ENCODE measurements at places on chromosomes 16 and 17.

DNA sequence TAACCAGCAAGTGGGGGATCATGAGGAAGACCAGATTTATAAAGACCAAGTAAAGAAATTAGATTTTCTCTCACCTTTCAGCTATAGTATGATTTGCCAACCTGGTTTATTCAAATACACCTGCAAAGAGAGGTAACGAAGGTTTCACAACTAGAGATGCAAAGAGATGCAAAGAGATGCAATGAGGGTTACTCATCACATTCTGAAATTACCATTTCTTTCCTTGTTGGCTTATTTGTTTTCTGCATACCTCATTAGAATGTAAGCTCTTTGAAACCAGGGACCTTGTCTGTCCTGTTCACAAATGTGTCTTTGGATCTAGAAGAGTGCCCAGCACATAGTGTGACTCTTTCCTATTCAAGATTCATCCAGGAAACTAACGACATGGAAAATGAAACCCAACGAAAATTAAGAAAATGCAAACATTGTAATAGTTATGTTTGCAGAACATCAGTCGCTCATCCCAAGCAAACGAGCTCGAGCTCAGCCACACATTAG, 9.0 kb upstream of the LONP2 start:
- DNase-seq = no peak

GRCh38 chr17:16314189-16314588, 39.1 kb downstream of the CENPV start:
- DNase-seq = peak; percentile 29

GRCh38 chr17:35676441-35676840, 55.0 kb upstream of the RASL10B start:
- DNase-seq = no peak

GRCh38 chr16:87555647-87556046, 46.7 kb upstream of the JPH3 start:
- DNase-seq = no peak

DNA sequence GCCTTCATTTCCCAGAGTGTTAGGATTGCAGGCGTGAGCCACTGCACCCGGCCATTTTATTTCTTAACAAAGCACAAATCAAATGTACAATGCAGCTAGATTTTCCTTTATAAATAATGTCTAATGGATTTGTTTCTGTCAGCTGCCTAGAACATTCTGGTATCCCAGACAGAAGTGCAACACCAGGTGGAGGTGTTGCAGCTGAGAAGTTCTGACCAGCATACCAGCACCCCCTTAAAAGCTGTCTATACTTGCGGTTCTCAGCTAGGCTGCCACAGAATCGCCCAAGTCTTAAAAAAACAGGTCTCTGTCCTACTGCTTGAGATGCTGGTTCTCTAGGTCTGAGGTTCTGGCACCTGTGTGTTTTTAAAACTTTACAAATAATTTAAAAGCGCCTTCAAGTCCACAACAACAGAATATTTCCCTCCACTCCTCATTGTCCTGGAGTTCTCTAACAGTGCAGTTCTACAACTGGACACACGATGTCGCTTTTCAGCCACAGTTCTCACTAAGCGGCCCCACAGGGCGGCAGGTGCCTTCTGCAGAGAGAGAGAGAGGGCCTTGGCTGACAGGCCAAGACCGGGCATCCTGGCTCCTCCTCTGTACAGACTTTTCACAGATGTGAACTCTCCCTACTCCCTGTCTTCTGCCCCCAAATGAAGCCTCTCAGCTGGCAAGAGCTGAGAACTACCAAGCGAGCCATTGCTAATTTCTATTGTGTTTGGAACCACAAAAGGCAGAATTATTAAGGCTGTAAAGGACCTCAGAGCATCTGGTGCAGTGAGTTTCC, 32.6 kb upstream of the MEOX1 start:
- peak; percentile 87 for DNase-seq

DNA sequence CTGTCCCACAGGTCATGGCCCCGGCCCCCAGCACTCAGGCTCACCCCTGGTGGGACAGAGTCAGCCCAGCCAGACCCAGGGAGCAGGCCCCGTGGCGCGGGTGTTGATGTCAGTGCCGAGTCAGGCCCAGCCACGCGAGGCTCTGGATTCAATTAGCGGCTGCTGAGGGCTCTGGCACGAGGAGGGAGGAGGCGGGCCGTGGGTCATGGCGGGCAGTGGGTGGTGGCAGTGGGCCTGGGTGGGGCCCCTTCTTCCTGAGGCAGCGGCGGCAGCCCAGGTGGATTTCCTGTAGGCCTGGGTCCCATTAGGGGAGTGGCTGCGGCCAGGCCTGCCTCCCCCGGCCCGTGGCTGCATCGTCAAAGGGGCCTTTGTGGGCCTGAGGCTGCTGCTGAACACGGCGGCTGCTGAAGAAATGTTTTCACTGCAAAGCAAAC, 12.9 kb downstream of the VASN start:
- DNase-seq = no peak

DNA sequence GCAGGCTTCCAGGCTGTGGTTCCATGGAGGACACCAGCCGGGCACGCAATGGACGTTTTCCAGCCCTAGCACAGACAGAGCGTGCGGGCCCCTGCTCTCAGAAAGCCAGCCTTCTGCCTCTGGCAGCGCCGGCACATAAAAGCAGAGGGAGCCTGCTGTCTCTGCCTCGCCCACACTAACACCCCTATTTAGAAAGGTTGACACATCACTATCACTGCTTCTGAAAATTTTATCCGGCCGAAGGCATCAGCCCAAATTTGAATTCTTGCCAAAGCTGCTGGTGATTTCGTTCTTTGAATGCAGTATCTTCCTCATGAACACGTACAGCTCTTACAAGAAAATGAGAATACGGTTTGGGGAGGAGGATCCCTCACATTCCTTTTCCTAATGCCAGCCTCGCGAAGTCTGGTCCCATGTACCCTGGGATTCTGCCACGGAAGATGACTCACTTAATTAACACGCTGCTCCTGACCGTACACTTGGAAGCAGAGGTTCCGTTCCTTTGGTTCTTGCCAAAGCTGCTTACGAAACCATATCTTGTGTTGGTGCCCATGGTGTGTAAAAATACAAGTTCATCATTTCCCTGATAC, 1.3 kb upstream of the RAB11FIP3 start:
- DNase-seq = peak; percentile 98

GRCh38 chr16:58299757-58300349, 5.0 kb upstream of the PRSS54 start:
- DNase-seq = peak; percentile 25

DNA sequence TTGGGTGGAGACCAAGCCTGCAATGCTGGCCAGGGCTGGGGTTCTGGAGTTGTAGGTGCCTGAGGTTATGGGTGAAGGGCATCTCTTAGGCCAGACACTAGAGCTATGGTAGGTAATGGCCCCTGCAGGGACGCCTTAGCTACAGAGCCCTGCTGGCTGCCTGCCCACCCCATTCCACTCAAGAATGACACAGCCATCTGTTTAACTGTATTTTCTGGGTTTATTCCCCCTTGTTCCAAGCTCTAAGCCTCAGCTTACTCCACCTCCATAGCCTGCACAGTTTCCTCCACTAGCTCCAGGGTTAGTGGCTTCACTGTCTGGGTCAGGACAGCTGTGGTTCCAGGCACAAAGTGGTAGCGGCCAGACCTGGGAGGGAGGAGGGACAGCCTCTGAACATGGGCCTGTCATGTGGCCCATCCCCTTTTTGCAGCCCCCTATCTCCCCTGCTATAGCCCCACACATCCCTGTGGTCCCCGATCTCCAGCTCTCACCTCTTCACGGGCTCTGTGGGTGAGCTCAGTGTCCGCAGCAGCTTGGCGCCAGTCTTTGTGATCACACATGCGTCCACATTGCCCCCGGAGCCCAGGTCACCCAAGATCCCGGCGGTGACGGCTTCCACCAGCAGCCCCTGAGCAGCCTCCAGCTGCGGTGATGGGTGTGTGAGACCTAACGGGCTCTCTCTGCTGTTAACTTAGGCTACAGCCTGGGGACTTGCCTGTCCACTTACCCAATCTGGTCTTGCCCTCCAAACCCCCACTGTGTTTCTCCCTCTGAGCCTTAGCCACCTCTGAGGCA, 2.1 kb downstream of the PSMB10 start:
- peak; percentile 36 for DNase-seq

GRCh38 chr16:19109288-19109664, 4.5 kb upstream of the ITPRIPL2 start:
- DNase-seq = no peak

DNA sequence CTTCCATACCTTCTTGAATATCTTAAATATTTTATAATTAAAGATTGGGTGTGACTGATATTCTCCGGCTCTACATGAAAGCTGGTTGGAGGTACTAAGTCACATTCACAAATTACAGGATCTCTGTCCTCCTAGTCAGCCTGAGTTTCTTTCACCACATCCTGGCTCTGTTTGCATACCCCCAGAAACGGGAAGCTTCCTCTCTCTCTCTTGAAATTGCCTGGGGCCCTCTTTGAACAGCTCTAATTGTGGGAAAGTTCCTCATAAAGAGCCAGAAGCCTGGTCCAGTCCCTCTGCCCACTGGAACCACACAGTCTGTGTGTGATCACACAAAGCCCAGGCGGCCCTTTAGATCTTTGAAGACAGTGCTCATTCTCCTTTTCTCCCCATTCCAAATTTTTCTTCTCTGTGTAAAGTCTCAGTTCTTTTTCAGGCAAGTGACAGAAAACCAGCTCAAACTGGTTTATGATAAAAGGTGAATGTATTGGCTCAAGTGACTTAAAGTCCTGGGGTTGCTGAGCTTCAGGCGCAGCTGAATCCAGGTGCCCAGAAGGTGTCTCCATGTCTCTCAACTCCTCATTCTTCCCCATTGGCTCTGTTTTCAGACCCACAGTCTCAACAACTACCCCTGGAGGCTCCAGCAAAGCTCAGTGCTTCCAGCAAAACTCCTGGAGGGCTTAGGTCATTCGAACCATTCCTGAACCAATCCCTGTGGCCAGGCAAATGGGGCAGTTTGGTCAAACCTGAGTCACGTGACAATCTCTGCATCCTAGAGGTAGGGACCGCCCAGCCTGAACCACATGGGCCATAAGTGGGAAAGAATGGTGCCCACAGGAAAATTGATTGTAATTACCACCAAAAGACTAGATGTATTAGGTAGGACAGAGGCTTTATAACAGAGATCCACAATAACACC, 8.5 kb upstream of the RAI1 start:
- DNase-seq = no peak

DNA sequence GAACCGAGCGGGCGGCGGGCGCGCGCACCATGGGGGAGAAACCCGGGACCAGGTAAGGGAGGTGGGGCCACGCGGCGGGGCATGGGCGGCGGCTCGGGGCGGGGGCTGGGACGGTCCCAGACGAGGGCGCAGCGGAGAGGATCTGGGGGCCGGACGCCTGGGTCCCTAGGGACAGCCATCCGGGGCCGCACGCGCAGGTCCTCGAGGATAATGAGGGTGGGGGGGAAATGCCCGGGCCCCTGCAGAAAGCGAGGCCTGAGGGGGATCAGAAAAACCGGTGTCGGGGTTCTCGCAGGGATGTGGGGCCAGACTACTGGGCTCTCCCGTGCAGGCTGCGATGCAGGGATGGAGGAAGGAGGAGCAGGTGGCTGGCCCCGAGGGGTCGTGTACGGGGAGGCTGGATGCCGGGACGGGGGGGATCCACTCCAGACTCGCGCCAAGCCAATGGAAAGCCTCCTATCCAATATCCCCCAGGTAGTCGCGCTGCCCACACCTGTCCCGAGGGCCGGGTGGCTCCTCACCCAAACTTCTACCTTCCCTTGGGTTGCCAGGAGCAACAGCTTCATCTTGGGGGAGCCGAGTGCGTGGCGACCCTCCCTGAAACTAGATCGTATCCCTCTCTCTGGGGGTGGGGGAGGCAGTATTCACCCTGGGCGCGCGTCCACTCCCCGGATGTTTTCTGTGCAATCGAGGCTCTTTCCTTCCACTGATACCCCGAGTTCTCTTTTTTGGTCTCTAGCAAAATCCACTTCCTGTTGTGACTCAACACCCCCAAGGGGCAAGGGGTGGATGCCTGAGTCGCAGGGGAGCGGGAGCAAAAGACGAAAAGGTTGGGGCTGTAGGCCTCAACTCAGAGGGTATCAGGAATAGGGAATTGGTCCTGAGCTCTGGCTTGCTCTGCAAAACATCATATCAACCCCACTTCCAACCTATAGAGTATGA, 532 bp downstream of the ARRB2 start:
- no peak for DNase-seq

GRCh38 chr17:56658648-56659047, 65.1 kb downstream of the NOG start:
- DNase-seq = no peak

DNA sequence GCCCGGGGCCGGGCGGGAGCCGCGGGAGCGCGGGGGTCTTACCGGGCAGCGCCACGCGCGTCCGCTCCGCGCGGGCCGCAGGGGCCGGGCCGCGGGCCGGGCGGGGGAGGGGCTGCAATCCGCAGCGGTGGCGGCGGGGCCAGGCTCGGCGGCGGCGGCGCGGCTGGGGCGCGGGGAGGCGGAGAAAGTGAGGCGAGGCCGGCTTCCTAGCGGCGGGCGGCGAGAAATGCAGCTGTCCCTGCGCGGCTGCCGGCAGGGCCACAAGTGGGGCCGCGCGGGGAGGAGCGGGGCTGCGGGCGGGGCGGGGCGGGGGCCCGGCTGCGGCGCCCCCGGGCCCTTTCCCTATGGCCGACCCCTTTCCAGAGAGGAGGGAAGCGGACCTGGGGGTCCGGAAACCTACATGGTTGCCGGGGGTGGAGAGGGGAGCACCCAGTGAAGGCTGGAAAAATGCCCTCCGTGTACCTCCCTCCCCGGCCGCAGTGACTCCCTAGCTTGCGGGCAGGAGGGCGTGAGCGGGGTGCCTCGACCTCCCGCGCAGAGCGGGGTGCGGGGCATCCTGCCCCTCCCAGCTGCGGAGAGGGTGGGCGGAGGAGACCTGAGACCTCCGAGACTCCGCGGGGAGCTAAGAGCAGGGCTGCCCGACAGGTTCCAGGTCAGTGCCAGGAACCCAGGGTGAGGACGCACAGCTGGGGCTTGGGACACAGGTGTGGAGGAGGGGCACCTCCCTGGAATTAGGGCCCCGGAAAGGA, at the start of gene CUEDC1:
CUEDC1 (minus strand) TSS at position 230 of the 749 bp plus-strand sequence. CDS start 69,848 bp downstream, outside the sequence.
- DNase-seq = peak; percentile 75

- peak; percentile 47 for DNase-seq
Observed at GRCh38 chr16:9836118-9836736, 346.0 kb downstream of the GRIN2A start.

DNA sequence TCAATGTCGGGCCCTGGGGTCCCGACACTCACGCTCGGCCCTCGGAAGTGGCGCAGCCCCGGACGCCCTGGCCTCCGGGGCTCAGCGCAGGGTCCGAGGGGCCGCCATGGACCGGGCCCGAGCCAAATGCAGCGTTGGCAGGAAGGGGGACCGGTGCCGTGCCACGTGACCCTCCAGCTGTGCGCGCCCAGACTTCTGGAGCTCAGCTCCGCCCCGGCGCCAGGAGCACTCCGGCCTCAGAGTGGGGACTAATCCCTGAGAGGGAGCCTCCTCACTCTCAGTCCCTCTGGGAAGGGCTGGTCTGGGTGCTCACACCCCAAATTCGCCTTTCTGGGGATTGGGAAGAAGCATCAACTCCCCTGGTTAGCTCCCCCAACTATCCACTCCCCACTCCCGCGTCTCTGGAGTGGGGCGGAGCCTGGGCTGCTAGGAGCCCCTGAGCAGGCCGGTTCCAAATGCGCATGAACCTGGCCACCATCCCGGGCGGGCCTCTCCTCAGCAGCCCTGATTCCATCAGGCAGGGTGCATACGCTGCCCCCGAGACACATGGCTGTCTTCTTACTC, at the start of gene B3GNT9:
B3GNT9 (minus strand) TSS at position 166 of the 564 bp plus-strand sequence. CDS start 513 bp downstream, outside the sequence.
- peak; percentile 81 for DNase-seq

Measured in myocyte (in vitro differentiated cells).